ENCODE measurements at places on chromosomes 5 and 9. TPM values are rescaled to one million over a fixed set of nuclear protein-coding genes. Genes with fewer than 3 reads are reported as not detected.

SH2D3C gene
- total RNA-seq = 0.18 TPM

GRCh38 chr9:110357505-110357904, 19.8 kb upstream of the TXNDC8 start:
- DNase-seq = no peak

GRCh38 chr5:178334861-178335260, 102.3 kb upstream of the PHYKPL start:
- no peak for DNase-seq

DNA sequence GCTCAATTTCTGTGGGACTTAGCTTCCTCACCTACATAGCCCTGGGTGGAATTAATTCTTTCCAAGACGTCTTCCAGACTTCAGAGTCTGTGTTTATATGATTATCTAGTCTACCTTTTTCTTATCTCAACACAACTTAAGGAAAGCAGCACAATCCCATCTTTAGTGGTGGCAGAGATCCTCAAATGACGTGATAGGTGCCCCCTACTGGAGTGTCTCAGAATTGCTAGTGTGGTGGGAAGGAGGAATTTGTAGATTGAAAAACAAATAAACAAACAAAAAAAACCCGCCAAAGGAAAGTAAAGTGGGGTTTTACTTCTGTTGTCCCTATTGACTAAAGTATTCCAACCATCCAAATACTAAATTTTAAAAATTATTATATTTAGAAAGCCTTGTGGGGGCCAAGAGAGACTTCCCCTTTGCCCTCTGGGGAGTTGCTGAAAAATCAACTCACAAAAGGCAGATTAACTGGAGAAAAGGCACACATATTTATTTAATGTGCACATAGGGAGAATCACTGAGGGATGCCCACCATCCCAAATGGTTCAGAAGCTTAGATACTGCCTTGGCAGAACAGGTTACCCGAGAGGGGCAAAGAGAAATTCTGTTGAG, 283.3 kb downstream of the TMEM167A start:
- DNase-seq = peak; percentile 27

GRCh38 chr5:73940026-73940425, 314.0 kb downstream of the ARHGEF28 start:
- DNase-seq = peak; percentile 34

GRCh38 chr9:117938896-117939295, 234.7 kb downstream of the TLR4 start:
- DNase-seq = no peak

Data from fibroblast of the aortic adventitia (primary cell).